ENCODE measurements at places on chromosomes 1 and 21. TPM values are rescaled to one million over a fixed set of nuclear protein-coding genes. Genes with fewer than 3 reads are reported as not detected.
A peak's percentile ranks its signal among the peaks of the same experiment; 100 is the strongest.

GRCh38 chr21:31879911-31880310 lies 7.1 kb downstream of the HUNK start:
- H3K36me3 ChIP-seq = no peaks in the 10 kb centered on the region
- peaks cover 26% of the 10 kb centered on the region for H3K27me3 ChIP-seq
- no peak for DNase-seq
- no peaks in the 10 kb centered on the region for H3K4me1 ChIP-seq
- H3K27ac ChIP-seq = no peak overlapping the region

- H3K27me3 ChIP-seq = no peaks in the 10 kb centered on the region
- no peak overlapping the region for H3K4me3 ChIP-seq
- no peaks in the 10 kb centered on the region for H3K4me1 ChIP-seq
- H3K36me3 ChIP-seq = peaks cover 5% of the 10 kb centered on the region
- DNase-seq = no peak
Observed at GRCh38 chr1:5966543-5967205, 25.6 kb downstream of the NPHP4 start.

The SPRR2E gene
- not detected for total RNA-seq

The CD2 gene
- 355 TPM for total RNA-seq

DNA sequence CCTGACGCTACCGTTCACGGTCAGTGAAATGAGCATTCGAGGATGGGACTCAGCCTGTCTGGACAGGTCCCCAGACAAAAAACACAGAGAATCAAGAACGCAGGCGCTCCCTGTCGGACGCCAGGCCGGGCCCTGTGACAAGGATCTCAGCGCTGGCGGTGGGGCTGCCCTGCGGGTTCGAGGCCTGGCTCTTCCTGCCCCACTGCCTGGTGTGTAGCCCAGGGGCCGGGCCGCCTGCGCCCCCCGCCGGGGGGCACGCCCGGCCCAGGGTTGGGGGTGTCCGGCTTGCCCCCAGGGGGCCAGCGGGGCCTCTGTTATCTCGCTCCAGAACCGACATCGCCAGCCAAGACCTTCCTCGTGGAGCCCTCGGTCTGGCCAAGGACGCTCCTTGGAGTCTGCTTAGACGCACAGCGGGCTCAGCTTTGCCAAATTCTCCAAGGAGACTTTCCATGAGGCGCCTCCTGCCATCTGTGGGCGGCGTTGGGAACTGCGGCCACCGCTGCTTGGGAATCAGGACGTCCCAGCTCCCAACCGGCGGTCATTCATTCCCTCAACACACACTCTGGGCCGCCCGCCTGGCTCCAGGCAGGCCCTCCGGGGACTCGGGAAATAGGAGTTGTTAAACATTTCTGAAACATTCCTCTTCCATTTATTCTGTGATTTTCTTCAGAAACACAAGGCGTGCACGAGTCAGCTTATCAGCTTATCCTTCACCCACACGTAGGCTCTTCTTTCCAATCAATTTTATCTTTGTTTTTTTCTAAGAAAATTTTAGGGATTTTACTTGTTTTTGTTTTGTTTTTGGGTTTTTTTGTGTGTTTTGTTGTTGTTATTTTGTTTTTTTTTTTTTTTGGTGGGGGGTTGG lies 11.3 kb upstream of the RIPK4 start:
- no peaks in the 10 kb centered on the region for H3K36me3 ChIP-seq
- no peak overlapping the region for H3K27ac ChIP-seq
- peak; percentile 43 for DNase-seq
- H3K27me3 ChIP-seq = peaks cover 45% of the 10 kb centered on the region
- no peak overlapping the region for H3K4me3 ChIP-seq

The PTP4A2 gene
- 285 TPM for total RNA-seq

- no peaks in the 10 kb centered on the region for H3K36me3 ChIP-seq
- no peak overlapping the region for H3K4me3 ChIP-seq
- DNase-seq = no peak
- H3K27me3 ChIP-seq = no peaks in the 10 kb centered on the region
Observed at GRCh38 chr1:53590531-53591515, 131.6 kb downstream of the DMRTB1 start.

The TFF3 gene
- total RNA-seq = not detected

GRCh38 chr1:17683598-17683997 lies 71.5 kb upstream of the ACTL8 start:
- DNase-seq = no peak
- no peaks in the 10 kb centered on the region for H3K36me3 ChIP-seq
- no peak overlapping the region for H3K4me3 ChIP-seq
- no peak overlapping the region for H3K27ac ChIP-seq
- H3K27me3 ChIP-seq = peaks cover 5% of the 10 kb centered on the region

The PDZK1IP1 gene
- not detected for total RNA-seq

The IL19 gene
- not detected for total RNA-seq

DNA sequence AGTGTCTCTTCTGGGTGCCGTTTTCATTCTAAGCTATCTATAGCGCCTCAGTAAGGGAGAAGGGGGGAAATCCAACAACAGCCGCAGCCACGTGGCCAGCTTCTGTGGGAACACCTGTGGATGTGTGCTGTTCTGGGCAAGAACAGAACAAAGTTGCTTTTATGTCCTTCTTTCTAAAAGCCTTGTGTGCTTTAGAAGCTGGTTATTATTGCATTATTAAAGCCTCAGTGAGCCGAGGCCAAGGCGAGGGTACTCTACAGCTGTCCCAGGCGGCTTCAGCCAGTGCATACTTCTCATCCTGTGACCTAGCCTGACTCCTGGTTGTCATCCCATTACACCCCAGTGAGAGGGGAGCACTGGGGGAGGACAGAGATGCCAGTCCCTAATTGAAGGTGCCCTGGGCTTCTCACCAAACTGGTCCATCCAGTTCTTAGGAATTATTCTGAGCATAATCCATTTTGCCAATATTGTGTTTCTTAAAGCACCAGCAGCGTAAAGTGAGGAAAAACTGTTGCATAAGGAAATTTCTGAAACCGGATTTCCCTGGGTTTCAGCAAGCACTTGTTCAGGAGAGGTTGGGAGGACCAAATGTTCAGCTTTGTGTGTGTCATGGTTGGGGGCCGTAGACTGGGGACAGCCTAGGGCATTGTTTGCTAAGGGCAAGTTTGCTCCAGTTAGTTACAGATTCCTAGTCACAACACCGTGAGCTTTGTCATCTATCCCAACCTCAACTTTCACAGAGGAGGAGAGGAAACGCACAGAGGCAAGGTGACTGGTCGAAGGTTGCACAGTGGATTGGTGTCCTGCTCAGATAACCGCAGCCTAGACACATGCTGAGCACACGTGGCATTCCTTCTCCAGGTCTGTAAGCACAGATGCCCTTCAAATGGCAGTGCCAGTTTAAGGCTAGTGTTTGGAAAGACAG lies 61.0 kb upstream of the ATP1A1 start:
- H3K27ac ChIP-seq = no peak overlapping the region
- DNase-seq = no peak
- no peak overlapping the region for H3K4me3 ChIP-seq

GRCh38 chr1:248757784-248758195 lies 2.2 kb upstream of the LYPD8 start:
- no peak for DNase-seq
- peaks cover 5% of the 10 kb centered on the region for H3K27me3 ChIP-seq
- H3K27ac ChIP-seq = no peak overlapping the region
- no peaks in the 10 kb centered on the region for H3K4me1 ChIP-seq

DNA sequence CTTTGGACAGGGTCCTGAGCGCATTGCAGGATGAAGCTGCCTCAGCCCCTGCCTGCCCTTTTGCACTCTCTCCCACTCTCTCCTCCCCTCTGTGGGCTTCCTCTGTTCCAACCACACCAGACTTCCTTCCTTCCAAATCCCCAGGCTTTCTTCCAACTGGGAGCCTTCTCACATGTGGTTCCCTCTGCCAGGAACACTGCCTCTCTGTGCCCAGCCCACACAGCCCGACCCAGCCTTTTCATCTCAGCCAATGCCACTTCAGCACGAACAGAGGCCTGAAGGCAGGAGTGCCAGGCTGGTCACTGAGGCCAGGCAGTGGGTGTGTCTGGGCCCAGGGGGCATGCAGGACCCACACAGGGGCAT lies 5.9 kb downstream of the SELENON start:
- no peak overlapping the region for H3K27ac ChIP-seq
- no peak for DNase-seq
- H3K36me3 ChIP-seq = peaks cover 11% of the 10 kb centered on the region
- no peaks in the 10 kb centered on the region for H3K27me3 ChIP-seq

DNA sequence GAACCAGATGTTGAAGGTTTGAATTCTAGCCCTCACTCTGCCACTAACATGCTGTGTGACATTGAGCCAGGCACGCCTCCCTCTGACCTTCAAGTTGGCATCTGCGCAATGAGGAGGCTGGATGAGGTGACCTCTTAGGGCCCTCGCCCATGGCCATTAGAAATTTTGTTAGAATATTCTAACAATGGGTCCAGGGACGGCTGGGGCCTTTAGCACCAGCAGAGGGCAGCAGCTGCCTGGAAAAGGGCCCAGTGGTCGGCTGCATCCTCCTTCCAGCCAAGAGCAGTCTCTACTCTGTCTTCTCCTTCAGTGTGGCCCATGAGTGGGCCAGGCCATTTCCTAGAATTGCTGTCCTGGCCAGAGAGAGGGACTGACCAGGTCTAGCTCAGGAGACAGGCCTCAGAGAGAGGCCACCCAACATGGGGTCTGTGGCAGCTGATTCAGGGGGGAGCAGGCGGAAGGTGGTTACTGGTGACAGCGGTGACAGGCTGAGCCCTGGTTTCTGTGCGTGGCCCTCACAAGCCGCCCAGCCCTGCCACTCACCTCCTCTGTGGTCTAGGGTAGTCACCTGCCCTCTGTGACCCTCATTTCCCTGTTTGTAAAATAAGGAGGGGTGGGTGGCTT lies 101.3 kb upstream of the ACTL8 start:
- peak; percentile 32 for DNase-seq
- no peak overlapping the region for H3K4me3 ChIP-seq
- H3K36me3 ChIP-seq = no peaks in the 10 kb centered on the region
- H3K4me1 ChIP-seq = no peaks in the 10 kb centered on the region

GRCh38 chr1:205294175-205294917 lies 27.2 kb downstream of the NUAK2 start:
- no peaks in the 10 kb centered on the region for H3K36me3 ChIP-seq
- H3K27ac ChIP-seq = no peak overlapping the region
- peaks cover 38% of the 10 kb centered on the region for H3K4me1 ChIP-seq

The TACSTD2 gene
- not detected for total RNA-seq

The ERICH3 gene
- not detected for total RNA-seq

DNA sequence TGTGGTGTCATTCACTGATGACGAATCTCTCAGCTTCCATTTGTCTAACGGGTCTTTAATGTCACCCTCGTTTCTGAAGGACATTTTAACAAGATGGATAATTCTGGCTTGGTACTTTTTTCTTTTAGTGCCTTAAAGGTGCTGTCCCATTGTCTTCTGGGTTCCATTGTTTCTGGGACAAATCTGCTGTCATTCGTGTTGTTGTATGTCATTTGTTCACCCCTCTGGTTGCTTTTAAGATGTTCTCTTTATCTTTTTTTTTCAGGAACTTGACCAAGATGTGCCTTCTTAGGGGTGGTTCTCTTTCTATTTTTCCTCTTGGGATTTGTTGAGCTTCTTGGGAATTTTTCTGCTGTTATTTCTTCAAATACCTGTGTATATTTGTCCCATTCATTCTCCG lies 14.0 kb upstream of the MMEL1 start:
- H3K27me3 ChIP-seq = no peaks in the 10 kb centered on the region
- peaks cover 8% of the 10 kb centered on the region for H3K36me3 ChIP-seq
- no peak overlapping the region for H3K4me3 ChIP-seq
- H3K4me1 ChIP-seq = peaks cover 10% of the 10 kb centered on the region
- no peak overlapping the region for H3K27ac ChIP-seq

DNA sequence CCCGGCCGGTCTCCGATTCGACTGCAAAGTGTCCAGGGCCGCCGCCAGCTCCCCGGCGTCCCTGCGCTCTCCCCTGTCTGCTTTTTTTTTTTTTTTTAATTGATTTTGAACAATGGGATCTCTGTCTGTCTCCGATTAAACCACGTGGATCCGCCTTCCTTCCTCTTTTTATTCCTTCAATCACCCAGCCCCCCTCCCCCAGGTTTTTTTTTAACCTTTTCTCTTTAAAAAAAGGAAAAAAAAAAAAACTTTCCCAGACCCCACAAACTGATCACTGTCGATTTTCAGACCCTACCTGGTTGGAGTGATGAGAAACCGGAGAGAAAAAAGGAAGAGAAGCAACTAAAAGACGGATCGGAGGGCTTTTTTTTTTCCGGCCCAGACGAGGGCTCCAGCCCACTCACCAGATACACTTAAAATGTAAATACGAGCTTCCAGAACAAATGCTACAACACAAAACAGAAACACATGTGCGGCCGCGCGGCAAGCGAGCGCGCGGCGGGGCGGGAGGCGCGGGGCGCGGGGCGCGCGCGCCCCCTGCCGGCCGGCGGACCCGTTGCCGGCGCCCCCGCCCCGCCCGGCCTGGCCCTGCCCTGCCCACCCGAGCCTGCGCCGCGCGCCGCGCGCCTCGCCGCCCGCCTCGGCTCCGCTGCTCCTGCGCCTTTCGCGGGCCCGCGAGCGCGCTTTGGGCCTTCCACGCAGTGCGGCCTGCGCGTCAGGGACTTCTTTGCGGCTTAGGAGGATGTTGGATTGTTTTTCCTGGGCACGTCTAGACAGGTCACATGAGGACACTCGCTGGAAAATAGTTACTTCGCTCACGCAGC lies at the start of gene RCC2:
Gene RCC2, minus strand, starts transcription at position 428 of the 824 bp plus-strand sequence. CDS start 1,163 bp downstream, outside the sequence.
- H3K27me3 ChIP-seq = no peaks in the 10 kb centered on the region
- H3K27ac ChIP-seq = peak within 1 kb of the TSS; percentile 95
- peak; percentile 79 for DNase-seq
- H3K4me3 ChIP-seq = peak within 1 kb of the TSS; percentile 88

The DMBX1 gene
- total RNA-seq = 0.10 TPM

The UBASH3A gene
- total RNA-seq = 27.2 TPM

The VHLL gene
- not detected for total RNA-seq

GRCh38 chr1:31943546-31944184 lies 5.5 kb upstream of the PTP4A2 start:
- H3K36me3 ChIP-seq = no peaks in the 10 kb centered on the region
- peaks cover 59% of the 10 kb centered on the region for H3K4me1 ChIP-seq
- H3K27ac ChIP-seq = peak overlapping the region; percentile 91
- H3K4me3 ChIP-seq = peak overlapping the region; percentile 76
- no peaks in the 10 kb centered on the region for H3K27me3 ChIP-seq

GRCh38 chr1:195186544-195186943 lies 1421.7 kb downstream of the KCNT2 start:
- peaks cover 30% of the 10 kb centered on the region for H3K27me3 ChIP-seq
- DNase-seq = no peak
- H3K4me3 ChIP-seq = no peak overlapping the region
- no peaks in the 10 kb centered on the region for H3K4me1 ChIP-seq

- no peaks in the 10 kb centered on the region for H3K36me3 ChIP-seq
- no peak for DNase-seq
- H3K4me3 ChIP-seq = no peak overlapping the region
- no peak overlapping the region for H3K27ac ChIP-seq
Observed at GRCh38 chr1:210489491-210489890, 160.8 kb downstream of the HHAT start.

The SPATA6 gene
- 1.9 TPM for total RNA-seq

The FCRL5 gene
- total RNA-seq = not detected

DNA sequence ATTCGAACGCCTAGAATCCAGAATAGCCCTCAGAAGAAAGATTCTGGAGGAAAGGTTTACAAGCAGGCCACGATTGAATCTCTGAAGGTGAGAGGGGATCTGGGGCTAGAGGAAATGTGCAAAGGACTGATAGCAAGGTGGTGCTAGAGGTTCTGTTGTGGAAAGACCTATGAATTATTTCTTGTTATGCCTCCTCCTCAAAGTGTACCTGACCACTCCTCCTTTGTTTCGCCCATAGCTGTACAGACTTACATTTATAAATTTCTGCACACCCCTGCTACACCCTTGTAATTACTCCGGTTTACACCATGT lies 986 bp downstream of the TCEANC2 start:
- no peak overlapping the region for H3K27ac ChIP-seq
- no peaks in the 10 kb centered on the region for H3K27me3 ChIP-seq
- no peak overlapping the region for H3K4me3 ChIP-seq
- no peak for DNase-seq

- peaks cover 35% of the 10 kb centered on the region for H3K36me3 ChIP-seq
- no peak overlapping the region for H3K4me3 ChIP-seq
- H3K27ac ChIP-seq = no peak overlapping the region
- no peaks in the 10 kb centered on the region for H3K27me3 ChIP-seq
- no peaks in the 10 kb centered on the region for H3K4me1 ChIP-seq
Observed at GRCh38 chr1:96782206-96782605, 60.6 kb downstream of the PTBP2 start.
